Dermis microvascular lymphatic vessel endothelial cell (primary cell): ENCODE measurements at places on chromosomes 3 and 15. TPM values are rescaled to one million over a fixed set of nuclear protein-coding genes. Genes with fewer than 3 reads are reported as not detected.

CCDC54 gene
- total RNA-seq = not detected in 2 replicates

IL17RB gene
- 0.13 TPM in 2 replicates for total RNA-seq

GRCh38 chr3:106552351-106553043 lies 683.7 kb upstream of the CBLB start:
- DNase-seq = no peak

DNA sequence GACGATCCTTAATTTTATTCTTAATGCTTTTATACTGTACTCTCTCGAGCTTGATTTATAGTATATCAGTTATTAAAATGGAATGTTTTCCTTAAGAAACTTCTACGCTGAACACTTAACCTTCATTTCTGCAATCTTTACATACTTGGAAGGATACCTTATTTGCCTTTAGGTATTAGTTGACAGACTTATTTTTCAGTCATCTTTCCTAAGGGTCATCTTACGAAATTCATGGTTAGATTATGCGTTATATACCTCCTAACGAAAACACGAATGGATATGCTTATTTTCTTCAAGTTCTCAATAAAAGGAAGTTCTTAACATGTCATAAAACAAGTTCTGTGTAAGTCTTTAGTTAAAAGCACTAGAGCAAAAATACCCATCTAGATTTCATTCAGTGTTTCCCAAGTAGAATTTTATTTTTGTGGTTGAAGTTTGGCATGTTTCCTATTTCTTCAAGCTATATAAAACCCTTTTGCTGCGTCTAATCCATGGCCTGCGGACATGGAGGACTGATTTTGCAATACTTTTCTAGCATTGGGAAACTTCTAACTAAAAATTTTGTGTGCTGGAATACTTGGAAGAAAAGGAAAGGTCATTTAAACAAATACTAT lies 231.3 kb downstream of the TP63 start:
- DNase-seq = no peak

DNA sequence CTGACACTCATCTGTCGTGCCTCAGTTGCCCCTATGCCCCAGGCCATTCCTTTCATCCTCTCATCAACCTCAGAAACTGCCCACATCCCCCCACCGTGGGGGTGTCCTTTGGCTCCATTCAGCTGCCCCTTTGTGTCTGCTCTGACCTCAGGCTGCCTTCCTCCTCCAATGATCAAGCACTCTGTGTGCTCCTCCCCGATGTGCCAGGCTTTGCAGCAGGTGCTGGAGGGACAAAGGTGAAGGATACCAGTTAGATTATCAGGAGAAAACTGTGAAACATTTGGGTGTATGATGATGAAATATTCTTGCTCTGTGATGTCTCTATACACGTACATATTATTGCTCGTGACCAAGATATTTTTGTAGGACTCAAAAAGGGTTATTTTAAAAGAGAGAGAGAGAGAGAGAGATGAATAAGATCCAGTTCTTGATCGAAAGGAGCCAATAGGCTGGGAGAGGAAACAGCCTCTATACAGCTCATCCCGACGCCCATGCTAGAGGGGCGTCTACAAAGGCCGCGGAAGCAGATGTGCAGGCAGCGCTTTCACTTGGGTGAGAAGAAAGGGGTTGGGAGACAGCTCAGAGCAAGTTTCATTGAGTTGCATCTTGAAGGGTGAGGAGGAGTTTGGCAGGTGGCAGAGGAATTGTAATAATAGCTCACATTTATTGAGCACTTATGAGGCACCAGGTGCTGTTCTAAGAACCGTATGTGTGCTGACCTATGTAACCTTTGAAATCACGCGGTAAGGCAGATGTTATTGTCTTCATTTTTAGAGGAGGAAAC lies 28.3 kb upstream of the ADCY5 start:
- no peak for DNase-seq

DNA sequence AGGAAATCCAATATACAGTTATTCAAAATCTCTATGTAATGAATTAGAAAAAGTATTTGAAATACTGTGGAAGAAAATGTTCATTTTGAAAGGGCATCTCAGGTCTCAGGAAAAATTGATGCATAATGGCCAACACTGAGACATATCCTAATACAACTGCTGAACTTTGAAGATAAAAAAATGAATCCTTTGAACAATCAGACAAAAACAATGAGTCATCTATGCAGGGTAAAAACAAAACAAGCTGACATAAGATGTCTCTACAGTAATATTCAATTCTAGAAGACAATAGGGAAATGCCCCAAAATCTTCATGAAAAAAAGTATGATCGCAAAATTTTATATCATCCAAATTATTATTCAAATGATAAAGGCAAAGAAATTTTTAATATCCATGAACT lies 34.0 kb upstream of the ZNF280D start:
- DNase-seq = no peak

DNA sequence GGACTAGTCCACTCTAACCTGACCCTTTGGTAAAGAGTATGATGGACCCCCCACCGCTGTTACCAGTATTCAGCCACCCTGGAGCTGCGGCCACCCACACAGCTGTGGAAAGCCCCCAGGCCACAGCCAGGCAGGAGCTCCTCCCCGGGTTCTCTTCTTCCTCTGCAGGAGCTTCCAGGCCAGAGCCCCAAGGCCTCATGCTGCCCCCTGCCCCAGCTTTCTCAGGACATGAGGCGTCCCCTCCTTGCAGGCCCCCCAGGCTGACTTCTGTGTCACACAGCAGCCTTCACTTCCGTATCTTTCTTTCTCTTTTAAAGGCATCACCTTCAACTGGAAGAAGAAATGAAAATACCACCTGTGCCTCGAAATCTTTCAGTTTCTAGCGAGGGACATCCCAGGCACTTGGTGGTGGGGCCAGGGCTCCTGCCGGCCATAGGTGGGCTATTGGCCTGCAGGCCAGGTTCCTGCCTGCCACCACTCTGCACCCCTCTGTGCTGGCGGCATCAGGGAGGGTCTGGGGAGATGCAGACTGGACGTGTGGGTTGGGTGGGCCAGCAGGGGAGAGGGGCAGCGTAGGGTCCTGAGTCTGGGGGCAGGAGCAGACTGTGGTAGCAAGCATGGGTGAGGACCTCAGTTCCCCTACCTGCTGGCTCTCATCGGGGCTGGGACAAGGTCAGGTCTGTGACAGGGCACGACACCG lies 19.9 kb downstream of the KLF13 start:
- no peak for DNase-seq

PLSCR5 gene
- not detected in 2 replicates for total RNA-seq

ADAMTS9 gene
- total RNA-seq = 33.4 and 38.2 TPM in 2 replicates

SLC38A3 gene
- total RNA-seq = under 0.01 TPM in 2 replicates

DNA sequence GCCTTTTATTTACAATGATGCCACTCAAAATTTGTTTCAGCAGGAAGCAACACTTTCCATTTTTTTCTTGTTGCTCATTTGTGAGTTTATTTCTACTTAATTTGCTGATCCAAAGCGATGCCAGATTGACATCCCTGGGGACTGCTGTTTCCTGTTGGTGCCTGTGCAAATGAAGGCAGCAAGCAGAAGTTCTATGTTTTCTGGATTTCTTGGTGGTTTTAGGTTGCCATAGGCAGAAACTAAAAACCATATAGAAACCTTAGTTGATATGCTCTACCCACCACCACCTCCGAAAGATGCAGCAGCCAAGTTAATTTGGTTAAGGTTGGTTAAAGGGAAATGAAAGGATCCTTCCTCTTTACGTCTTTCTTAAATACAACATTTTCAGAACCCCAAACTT lies 356.2 kb downstream of the RBMS3 start:
- DNase-seq = no peak

GRCh38 chr15:60419753-60420152 lies 22.0 kb upstream of the ANXA2 start:
- no peak for DNase-seq

STT3B gene
- total RNA-seq = 119 and 130 TPM in 2 replicates

GRCh38 chr15:51931638-51932037 lies 39.9 kb downstream of the LEO1 start:
- no peak for DNase-seq

VPS33B gene
- 7.8 and 11.3 TPM in 2 replicates for total RNA-seq

DNA sequence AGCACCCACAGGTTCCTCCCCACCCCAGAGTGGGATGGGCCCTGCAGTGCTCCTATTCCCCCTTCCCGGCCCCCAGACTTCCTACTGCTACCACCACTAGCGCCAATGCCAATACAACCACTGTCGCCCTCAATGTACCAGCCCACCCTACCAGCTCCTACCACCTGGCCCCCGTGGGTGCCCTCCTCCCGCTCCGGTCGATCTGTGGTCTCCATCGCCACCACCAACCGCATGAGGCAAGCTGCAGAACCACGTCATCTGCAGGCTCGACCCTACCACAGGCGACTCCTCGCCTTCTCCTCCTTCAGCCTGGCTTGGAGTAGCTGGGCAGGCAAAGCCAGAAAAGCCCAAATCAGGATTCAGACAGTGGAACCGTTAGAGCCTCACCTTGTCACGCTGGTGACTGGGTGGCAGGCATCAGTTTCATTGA lies 179.3 kb downstream of the POTEB3 start:
- no peak for DNase-seq
